PC-3 (cell line): ENCODE measurements at places on chromosomes 3 and 15. TPM values are rescaled to one million over a fixed set of nuclear protein-coding genes. Genes with fewer than 3 reads are reported as not detected.

The P2RY14 gene
- not detected in 2 replicates for total RNA-seq

The SCAP gene
- 84.7 and 95.6 TPM in 2 replicates for total RNA-seq

The DPPA2 gene
- not detected in 2 replicates for total RNA-seq

The SGO1 gene
- total RNA-seq: 12.6 and 13.6 TPM in 2 replicates

- H3K36me3 ChIP-seq: peaks cover 16% of the 10 kb centered on the region; the same call in 1 of the 2 replicates
- H3K4me1 ChIP-seq: 0 out of 2 replicates have a peak, but pooled peaks cover 5% of the 10 kb centered on the region
- no peak overlapping the region for H3K27ac ChIP-seq
- no peak for DNase-seq
Measured at GRCh38 chr15:72735111-72735510, 48.4 kb downstream of the ADPGK start.

DNA sequence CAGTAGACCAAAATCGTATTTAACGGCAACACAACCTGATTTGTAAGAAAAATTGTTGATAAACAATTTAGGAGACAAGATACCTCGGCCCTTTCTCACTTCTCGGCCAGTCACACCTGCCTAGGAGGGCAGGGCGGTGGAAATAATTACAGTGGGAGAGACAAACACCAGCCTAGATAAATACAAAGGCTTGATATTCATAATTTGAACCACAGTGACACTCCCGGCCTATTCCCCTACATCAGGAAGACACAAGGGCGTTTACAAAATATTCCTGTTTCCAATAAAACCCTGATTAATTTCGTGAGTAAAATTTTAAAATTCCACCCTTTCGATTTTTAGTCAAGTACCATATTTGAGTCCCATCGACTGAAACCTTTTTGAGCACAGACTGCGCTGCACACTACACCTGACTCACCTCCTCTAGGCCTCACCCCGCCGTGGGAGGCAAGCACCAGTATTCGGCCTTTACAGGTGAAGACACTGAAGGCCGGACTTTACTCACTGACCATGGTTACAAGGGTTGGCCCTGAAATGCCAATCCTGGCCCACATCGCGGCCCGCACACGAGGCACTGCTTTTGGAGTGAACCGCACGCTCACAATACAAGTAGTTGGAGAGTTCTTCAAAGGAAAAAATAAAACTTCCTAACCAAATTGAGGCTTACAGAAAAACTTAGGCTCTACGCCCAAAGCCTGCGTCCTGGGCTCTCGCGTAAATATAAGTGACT, 794 bp downstream of the ARPP19 start:
- peak; percentile 53 for DNase-seq
- no peaks in the 10 kb centered on the region for H3K36me3 ChIP-seq
- peak overlapping the region; percentile 90 for H3K4me3 ChIP-seq
- no peaks in the 10 kb centered on the region for H3K27me3 ChIP-seq
- H3K27ac ChIP-seq: peak overlapping the region; percentile 95

DNA sequence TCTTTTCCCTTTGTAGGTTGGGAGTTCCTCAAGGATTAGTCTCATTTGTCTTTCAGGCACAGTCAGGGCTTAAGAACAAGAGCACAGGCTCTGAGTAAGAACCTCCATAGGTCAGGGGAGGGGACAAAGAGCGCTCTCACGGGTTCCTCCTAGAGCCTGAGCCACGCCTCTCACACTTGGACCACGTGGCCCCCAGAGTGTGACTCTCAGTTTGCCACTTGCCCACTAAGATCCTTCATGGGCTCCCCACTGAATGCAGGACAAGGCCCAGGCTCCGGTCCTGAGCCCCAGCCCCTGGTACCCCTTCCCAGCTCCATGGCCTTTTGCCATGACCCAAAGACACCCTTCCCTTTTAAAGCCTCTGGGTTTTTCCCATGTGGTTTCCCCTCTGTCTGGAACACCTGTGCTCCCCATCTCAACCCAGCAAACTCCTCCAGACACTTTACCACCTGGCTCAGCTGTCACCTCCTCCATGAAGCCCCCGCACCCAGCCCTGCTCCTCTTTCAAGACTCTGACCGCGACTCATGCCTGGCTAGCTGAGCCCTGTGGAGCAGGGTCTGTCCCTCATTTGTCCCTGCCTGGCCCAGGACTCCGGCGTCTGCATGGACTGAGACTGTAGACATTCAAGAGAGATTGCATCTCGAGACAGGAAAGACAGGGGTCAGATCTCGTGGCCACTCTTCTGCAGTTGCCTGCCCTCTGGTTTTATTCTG, 32.7 kb downstream of the IQSEC1 start:
- H3K4me3 ChIP-seq: no peak overlapping the region
- no peaks in the 10 kb centered on the region for H3K27me3 ChIP-seq
- no peak for DNase-seq
- no peak overlapping the region for H3K27ac ChIP-seq
- no peaks in the 10 kb centered on the region for H3K36me3 ChIP-seq

DNA sequence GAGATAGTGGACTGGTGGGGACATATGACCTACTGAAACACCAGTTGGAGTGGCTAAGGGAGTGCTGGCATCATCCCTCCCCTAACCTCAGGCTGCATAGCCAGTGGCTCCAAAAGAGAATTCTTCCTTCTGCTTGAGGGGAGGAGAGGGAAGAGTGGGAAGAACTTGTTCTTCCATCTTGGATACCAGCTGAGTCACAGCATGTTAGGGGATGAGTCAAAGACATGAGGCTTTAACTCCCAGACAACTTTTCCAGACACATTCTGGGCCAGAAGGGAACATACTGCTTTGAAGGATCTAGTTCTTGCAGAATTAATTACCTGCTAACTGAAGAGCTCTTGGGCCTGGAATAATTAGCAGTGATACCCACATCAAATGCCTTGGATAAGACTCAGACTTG, 36.8 kb upstream of the PEX5L start:
- peak; percentile 38 for DNase-seq
- H3K27me3 ChIP-seq: no peaks in the 10 kb centered on the region
- H3K36me3 ChIP-seq: no peaks in the 10 kb centered on the region
- H3K4me3 ChIP-seq: no peak overlapping the region
- H3K27ac ChIP-seq: no peak overlapping the region

- H3K27ac ChIP-seq: no peak overlapping the region
- no peak for DNase-seq
- H3K27me3 ChIP-seq: no peaks in the 10 kb centered on the region
- peaks cover 12% of the 10 kb centered on the region for H3K4me1 ChIP-seq
Measured at GRCh38 chr3:24614359-24614758, 119.7 kb upstream of the THRB start.

DNA sequence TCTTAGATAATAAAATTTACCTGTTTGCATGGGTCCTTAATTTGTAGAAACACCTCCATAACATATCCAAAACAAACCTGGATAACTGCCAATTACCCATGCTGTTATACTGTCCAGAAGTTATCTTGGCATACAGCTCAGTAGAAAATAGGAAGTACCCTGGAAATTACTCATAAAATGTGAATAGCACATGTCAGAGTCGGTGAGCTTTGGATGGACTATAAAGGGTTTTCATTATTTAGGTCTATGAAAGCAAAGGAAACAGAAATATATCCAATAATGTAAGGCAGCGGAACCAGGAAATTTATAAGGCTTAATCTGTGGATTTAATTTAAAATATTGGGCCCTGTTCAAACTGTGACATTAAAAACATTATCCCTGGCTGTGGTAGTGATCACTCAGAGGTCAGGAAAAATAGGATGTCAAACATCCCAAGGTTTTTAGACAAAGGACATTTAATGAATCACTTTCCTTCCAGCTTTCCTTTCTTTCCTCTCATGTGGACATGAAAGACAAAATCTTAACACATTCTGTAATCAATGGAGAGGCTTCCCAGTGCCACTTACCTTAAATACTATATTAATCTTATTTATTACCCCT, 459.0 kb upstream of the DPH6 start:
- DNase-seq: no peak
- H3K36me3 ChIP-seq: no peaks in the 10 kb centered on the region
- no peak overlapping the region for H3K4me3 ChIP-seq
- no peaks in the 10 kb centered on the region for H3K4me1 ChIP-seq
